ENCODE measurements at places on chromosomes 2 and 18.
A peak's percentile ranks its signal among the peaks of the same experiment; 100 is the strongest.

GRCh38 chr2:38863061-38863695, 12.6 kb downstream of the DHX57 start:
- DNase-seq, result peak; percentile 6

GRCh38 chr2:128644156-128644555, 325.5 kb upstream of the HS6ST1 start:
- no peak for DNase-seq

DNA sequence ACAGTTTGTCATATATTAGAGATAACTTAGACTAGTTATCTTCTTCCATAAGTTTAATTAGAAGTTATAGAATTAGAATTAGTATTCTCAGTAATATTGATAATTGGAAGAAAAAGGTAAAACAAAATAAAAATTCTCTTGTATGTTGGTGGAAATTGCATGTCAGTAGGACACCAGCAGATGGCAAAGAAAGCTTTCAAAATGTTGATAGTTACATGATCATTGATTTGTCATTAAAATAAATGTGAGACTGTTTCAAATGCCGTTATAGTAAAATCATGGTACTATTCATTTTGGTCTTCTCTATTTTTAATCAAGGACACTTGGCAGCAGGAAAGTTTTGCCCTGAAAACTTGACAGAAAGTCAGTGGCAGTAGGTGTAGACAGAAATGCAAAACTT, 270.2 kb downstream of the TGIF1 start:
- DNase-seq, result no peak

DNA sequence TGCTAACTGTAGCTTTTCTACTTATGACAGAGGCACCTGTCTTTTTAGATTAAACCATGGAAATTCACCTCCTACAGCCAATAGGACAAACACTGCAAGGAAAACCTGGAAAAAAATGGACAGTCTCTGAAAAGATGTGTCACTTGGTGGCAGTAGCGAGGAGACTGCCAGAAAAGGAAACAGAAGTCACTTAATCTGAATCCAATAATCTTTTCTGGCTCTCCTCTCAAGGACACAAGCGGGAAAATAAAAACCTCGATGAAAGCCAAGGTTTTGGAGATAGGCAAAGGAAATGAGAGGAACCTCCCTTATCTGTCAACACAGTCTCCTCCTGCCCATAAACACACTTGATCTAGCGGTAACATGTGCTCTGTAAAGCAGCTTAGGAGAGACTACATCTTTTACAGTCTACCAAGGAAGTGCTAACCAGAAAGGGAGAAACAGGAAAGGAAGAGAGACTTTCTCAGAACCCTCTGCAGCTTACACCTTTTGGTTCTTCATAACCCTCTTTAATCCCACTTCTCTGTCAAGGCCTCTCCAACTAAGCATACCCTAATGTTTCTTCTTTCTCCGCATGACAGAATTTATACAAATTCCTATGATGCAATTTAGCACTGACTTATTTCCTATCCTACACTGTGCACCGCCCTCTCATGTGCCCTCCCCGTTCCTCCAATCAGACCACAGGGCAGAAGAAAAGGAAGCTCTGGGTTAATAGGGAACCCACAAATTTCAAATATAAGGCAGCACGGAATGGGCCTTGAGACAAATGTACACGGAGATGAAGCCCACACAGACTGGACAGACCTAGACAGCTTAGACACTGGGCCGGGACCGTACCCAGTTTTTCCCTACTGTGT, 52.8 kb downstream of the CLASP1 start:
- peak; percentile 6 for DNase-seq

DNA sequence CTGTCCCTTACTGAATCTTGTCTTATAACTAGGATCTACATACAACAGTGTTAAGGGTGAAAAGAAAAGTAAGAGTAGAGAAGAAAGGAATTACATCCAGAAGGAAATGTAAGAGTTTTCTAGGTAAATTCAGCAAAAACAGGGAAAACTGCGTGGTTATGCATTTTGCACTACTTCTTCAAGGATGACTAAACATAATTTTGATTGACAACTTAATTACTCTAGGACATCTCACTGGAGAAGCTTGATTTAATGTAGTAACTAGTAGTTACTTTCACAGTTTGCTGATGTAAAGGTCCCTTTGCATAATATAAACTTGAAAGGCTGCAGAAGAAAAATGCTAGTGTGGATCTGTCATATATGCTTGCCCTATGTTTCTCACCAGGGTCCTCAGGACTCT, 213.4 kb upstream of the CYP26B1 start:
- DNase-seq, result no peak

GRCh38 chr2:211802666-211803065, 735.9 kb downstream of the ERBB4 start:
- no peak for DNase-seq

GRCh38 chr18:36733150-36733549, 95.7 kb downstream of the TPGS2 start:
- no peak for DNase-seq

DNA sequence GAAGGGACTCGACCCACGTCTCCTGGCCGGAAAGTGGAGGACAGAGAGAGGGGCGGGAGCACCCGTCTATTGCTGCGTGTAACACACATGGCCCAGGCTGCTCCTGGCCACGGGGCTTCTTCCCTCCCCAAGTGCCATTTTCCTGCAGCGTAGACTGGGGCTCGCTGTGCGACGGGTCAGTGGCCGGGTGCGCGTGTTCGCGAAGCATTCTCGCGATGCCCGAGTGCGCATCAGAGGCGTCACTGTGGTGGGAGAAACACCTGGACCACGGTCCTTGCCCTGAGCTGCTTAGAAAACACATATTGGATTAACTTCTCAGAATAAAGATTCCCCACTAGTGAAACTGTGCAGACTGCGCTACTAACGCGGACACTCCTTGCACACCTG, 200.8 kb downstream of the EIPR1 start:
- DNase-seq, result no peak

DNA sequence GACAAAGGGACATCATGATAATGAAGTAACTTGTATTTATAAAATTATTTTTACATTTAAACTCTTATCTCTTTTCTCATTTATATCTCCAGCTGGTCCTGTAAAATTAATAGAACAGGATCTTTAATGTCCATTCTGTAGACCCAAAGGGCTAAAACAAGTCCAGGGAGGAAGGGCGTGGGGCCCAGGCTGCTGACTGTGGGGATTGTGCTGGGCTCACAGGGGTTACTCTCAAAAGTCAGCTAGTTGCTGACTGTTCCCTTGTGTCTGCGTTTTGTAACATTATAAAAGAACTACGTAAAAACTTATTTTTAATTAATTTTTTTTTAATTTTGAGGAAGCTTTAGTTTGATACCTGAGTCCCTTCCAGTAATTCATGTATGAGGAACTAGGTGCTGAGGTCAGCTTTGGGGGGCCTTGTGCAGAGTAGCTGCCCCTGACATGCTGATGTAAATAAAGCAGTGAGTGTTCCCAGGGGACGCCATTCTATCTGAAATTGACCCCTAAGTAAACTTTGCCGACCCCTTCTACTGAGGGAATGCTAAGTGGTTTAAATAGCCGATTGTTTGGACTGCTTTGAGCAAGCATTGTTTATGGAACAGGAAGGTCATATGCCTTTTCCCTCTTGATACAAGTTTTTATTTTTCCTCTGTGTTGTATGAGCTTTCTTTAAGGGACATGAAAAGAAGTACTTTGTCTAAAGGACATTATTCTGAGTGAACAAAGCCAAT, 56.4 kb downstream of the MERTK start:
- no peak for DNase-seq

GRCh38 chr2:49262801-49263560, 108.7 kb upstream of the FSHR start:
- DNase-seq, result no peak

All from CD4-positive, alpha-beta T cell treated with Interleukin-10 for 1 hour (primary cell).